ENCODE measurements at places on chromosomes 13 and 19.

DNA sequence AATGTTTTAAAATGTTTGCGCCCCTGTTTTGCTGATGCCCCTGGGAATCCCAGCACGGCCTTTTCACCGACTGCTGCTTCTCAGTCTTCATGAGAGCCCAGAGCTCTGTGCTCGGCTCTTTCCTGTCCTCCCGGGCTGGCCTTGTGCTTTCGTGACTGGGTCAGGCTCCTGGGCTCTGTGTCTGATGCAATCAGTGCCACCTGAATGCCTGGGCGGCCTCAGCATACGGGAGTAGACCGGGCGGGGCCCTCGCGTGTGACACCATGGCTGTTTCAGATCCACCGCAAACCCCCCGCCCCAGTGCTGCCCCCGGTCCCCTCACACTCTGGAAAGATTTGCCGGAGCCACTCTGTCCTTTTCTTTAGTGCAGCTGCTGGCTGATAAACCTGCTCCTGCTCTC, 21.4 kb downstream of the PABPC3 start:
- no peak for DNase-seq

DNA sequence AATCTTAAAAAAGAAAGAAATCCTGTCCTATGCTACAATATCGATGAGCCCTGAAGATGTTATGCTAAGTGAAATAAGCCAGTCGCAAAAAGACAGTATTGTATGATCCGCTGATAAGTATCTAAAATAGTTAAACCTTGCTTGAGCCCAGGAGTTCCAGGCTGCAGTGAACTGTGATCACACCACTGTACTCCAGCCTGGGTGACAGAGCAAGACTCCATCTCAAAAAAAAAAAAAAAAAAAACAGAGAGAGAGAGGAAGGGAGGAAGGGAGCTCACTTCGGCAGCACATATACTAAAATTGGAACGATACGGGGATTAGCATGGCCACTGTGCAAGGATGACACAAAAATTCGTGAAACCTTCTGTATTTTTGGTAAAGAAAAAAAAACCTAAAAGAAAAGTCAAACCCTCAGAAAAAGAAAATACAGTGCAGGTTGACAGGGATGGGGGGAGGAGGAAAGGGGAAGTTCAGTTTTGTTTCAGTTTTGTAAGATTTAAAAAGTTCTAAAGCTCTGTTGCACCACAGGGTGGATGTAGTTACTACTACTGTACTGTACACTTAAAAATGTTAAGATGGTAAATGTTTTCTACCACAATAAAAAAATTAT, 8.4 kb downstream of the CLASRP start:
- no peak for DNase-seq

DNA sequence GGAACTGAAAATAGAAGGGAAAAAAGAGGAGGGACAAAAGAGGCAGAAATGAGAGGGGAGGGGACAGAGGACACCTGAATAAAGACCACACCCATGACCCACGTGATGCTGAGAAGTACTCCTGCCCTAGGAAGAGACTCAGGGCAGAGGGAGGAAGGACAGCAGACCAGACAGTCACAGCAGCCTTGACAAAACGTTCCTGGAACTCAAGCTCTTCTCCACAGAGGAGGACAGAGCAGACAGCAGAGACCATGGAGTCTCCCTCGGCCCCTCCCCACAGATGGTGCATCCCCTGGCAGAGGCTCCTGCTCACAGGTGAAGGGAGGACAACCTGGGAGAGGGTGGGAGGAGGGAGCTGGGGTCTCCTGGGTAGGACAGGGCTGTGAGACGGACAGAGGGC, at the start of gene CEACAM5:
CEACAM5 (plus strand) TSS at position 146 of the 400 bp plus-strand sequence; CDS start at position 252, 106 bp downstream.
- no peak for DNase-seq

GRCh38 chr13:102687520-102687919, 7.3 kb downstream of the METTL21C start:
- DNase-seq, result no peak

- DNase-seq, result no peak
Measured at GRCh38 chr13:89267734-89268133, 1596.6 kb downstream of the SLITRK5 start.

GRCh38 chr13:42891591-42891990, 100.5 kb downstream of the EPSTI1 start:
- no peak for DNase-seq

- no peak for DNase-seq
Measured at GRCh38 chr19:2770055-2771013, 12.7 kb downstream of the SGTA start.

DNA sequence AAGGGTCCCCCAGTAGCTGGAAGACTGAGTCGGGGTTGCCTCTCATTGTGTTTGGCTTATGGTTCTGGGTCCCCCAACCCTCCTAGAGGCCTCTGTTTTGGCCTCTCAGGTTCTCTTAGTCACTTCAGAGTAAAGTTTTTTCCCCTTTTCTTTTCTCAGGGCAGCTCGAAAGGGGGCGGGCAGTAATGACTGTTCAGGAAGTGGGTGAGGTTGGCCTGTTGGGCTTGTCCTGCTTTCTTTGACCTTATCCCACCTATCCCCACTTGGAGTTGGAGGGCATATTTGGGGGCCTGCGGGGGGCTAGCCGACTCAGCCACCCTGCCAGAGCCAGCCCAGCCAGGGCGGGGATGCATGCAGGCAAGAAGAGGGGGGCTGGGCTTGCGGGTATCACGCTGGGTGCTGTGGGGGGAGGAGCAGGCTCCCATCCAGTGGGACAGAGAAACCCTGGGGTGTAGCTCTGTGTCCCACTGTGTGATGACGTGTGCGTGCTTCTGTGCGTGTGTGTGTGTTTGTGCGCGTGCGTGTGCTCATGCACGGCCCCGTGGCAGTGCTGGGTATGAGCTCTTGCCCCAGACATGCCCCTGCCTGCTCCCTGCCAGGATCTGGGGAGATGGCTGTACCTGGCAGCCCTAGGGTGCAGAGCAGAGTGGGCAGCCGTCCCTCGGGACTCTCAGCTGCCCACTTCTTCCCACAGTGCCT, 1.4 kb downstream of the CIC start:
- DNase-seq, result peak; percentile 62

- DNase-seq, result no peak
Measured at GRCh38 chr13:31517599-31517998, 221.7 kb upstream of the RXFP2 start.

DNA sequence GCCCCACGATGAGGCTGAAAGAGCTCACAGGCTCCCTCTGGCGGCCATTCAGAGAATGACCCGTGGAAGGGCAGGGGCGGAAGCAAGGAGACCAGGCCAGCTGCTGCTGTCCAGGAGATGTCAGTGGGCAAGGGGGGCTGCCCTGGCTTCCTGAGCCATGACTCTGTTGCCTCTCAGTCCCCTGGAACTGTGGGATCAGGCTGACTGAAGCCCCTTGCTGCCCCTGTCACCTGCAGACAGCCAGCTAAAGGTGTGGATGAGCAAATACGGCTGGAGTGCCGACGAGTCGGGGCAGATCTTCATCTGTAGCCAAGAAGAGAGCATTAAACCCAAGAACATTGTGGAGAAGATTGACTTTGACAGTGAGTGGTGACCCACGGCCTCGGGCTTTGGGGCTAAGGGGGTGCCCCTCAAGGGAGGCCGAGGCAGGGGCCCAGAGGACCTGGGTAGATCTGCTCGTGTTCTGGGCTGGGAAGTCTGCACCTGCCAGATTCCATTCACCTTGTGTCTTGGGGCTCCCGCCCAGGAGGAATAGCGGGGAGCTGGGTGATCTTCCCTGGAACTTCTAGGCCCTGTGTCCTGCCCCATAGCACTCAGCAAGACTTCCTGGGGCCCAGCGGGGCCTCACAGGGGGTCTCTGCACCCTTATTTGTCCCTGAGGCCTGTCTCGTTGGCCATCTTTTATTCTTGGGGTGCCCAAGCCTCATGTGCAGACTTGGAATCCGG, 12.5 kb upstream of the ACTN4 start:
- peak; percentile 74 for DNase-seq

DNA sequence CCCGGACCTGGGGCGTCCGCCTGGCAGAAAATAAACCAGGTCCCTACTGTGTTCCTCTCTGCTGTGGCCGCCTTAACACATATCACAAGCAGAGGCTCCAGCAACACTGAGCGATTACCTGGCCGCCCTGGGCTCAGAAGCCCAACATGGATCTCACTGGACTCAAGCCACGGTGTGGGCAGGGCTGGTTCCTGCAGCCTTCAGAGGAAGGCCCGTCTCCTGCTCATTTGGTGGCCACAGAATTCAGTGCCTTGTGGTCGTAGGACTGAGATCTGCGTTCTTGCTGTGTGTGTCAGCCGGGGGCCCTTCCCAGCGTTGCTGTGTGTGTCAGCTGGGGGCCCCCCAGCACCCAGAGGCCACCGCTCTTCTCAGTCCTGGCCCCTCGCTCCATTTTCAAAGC, 30.2 kb downstream of the C2CD4C start:
- no peak for DNase-seq

- no peak for DNase-seq
Measured at GRCh38 chr13:76489274-76489673, 396.9 kb downstream of the KCTD12 start.

GRCh38 chr19:29328586-29328985, 115.6 kb upstream of the UQCRFS1 start:
- DNase-seq, result no peak

- no peak for DNase-seq
Measured at GRCh38 chr13:56713656-56714055, 427.1 kb upstream of the PRR20A start.

DNA sequence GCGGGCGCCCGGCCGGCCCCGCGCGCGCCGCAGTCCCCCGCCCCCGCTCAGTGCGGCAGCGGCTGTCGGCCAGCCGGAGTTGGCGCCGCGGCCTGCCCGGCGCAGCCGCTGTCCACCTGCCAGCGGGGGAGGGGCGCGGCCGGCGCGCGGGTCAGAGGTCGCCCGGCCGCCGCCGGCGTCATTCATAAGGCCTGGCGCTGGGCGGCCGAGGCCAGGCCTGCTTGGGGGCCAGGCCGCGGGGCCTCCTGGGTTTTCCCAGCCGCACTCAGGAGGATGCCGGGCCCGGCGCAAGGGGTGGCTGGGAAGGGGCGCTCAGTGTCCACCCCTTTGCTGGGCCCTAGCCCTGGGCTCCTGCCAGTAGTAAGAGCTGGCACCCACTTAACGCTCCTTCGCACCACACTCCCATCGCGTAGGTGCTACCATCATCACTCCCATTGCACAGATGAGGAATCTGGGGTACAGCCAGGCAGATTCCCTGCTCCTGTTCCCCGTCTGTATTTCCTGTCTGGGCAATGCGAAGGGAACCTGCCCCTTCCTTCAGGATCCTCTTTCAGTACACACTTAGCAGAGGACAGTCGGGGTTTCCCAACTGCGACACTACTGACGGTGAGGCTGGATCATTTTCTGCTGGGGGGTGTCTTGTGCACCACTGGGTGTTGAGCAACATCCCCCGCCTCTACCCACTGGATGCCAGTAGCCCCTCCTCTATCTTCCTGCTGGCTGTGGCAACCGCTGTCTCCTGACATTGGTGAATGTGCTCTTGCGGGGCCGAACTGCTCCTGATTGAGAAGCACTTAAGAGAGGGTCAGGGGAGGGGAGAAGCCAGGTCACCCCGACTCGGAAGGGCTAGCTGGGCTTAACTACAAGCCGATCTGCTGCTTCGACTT, 846 bp upstream of the PRKACA start:
- no peak for DNase-seq

GRCh38 chr13:97493456-97493855, 59.5 kb downstream of the RAP2A start:
- DNase-seq, result no peak

DNA sequence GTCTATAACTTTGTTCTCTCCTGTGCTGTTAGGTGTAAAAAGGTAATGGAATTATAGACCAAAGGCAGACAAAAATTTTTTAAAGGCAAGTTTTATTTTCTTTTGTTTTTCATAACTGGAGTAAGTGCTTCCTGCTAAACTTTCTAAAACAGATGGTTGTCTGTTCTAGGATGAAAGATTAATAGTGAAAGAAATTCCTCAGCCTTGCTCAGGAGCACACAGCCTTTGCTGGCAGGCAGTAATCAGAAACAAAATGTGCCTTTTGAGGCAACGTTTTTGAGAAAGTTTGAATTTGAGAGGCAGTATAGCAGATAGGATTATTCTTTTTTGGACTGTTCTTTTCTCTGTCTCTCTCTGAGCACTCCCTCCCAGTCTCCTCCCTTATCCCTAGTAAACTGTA, 2749.5 kb downstream of the PCDH9 start:
- no peak for DNase-seq

- DNase-seq, result no peak
Measured at GRCh38 chr19:52190487-52191293, 838 bp downstream of the PPP2R1A start.

DNA sequence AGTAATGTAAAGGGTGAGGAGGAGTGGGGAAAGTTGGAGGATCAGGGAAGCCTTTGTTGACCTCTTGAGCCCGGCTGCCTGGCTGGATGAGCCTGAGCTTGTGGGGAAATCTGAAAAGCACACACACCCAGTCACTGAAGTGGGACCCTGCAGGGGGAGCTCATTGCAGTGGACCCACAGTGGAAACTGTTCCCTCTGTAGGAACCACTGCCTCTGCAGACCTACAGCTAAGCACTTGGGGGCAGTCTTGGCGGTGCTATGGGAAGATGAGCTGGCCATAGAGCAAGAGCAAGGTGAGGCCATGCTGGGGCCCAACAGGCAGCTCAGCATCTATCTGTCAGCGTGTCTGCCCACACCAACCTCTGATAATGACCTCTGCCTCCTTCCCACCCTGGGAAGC, 294.8 kb downstream of the TSHZ3 start:
- DNase-seq, result no peak

DNA sequence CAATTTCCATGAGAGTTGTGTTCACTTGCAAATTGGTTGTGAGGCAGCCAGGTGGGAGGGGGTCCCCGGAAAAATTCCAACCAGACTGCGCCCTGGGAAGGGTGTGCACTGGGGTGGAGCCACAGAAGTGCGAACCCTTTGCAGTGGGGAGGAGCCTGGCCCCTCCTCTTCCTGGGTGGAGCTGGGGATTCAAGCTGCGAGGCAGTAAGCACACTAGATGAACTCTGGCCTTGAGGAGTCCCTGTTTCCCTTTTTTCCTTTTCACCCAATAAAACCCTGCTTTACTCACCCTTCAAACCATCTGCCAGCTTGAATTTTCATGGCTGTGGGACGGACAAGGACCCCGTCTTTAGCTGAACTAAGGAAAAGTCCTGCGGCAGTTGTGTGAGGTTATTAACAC, 31.0 kb upstream of the MBNL2 start:
- DNase-seq, result peak; percentile 31

GRCh38 chr13:98297745-98298144, 120.7 kb upstream of the RNF113B start:
- DNase-seq, result no peak

GRCh38 chr19:58328999-58329398, 2.2 kb downstream of the ZSCAN22 start:
- peak; percentile 71 for DNase-seq

- DNase-seq, result no peak
Measured at GRCh38 chr13:110338441-110339101, 31.5 kb downstream of the COL4A2 start.

DNA sequence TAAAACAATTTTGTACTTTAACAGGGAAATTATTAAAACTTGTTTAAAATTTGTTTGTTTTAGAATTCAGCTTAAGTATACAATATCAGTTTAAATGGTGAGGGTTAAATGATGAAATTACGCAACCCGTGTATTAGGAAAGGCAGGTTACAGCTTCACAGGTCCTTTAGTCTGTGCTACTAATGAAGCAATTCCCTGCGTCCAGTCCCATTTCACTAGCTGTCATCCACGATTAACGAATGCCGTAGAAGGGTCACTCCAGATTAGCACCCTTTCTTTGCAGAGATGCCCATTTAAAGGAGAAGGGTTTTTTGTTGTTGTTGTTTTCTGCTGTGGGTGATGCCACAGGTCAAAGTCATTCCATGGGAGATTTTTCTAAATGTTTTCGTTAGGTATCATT, 457.6 kb upstream of the SLC10A2 start:
- DNase-seq, result no peak

- no peak for DNase-seq
Measured at GRCh38 chr13:48775285-48775684, 121.6 kb downstream of the CYSLTR2 start.

- DNase-seq, result no peak
Measured at GRCh38 chr19:44623080-44623479, 9.7 kb downstream of the IGSF23 start.

All from K562 (cell line).